ENCODE measurements at places on chromosomes 7 and 10.

- DNase-seq: no peak
Observed at GRCh38 chr10:124894569-124895215, 47.2 kb upstream of the ZRANB1 start.

DNA sequence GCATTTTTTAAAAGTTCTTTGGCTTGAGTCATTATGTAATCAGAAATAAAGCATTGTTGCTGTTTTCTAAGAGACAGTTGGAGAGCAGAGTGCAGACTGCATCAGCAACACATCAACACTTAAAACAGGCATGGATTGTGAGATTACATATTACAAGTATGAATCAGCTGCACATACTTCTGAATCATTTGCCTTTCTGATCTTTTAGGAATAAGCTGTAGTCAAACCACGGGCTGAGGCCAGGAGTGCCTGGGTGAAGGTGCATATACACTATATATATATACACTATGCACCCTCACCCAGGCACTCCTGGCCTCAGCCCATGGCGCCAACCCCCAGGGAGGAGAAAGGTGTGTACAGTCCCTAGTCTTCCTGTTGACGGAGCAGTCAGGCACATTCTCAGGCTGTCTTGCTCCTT is 52.4 kb upstream of the DLX6 start:
- no peak for DNase-seq

DNA sequence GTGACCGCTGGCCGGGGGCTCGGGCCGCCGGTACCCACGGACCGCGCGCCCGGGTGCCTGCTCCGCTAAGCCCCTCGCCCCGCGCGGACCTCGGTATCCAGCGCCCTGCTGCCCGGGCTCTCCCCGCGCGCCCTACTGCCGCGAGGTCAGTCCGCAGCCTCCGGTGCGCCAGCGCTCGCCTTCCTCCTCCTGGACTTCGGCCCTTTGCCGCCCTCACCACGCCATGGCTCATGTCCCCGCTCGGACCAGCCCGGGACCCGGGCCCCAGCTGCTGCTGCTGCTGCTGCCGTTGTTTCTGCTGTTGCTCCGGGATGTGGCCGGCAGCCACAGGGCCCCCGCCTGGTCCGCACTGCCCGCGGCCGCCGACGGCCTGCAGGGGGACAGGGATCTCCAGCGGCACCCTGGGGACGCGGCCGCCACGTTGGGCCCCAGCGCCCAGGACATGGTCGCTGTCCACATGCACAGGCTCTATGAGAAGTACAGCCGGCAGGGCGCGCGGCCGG is 483 bp downstream of the GDF10 start:
- DNase-seq: no peak

- no peak for DNase-seq
Observed at GRCh38 chr10:12944931-12945330, 56.6 kb downstream of the CCDC3 start.

DNA sequence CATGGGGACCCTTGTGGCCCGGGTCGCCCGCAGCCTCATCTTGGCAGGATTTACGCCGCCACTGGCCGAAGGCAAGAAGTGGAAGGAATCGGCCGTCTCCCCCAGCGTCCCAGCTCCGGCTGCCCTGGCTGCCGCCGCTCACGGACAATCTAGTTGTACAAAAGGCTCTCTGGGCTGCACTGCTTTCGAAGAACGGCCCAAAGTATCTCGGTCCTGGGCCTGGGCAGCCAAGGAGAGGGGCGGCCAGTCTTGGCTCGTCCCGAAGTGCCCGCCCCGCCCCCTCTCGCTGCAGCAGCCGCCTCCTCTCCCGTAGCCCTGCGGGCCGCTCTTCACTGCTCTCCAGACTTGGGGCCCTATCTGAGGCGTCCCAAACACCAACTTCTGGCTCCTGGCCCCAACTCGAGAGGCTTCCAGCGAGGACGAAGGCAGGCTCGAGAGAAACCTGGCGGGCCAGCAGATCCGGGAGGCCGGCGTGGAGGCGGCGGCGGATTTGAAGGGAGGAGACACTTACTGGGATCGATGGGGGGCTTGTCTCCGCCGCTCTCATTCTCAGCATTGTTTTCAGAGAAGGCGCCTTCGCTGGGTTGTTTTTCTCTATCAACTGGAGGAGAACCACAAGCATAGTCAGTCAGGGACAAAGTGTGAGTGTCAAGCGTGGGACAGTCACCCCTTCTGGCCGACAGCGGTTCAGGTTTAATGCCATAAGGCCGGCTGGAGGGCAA is 809 bp downstream of the HOXA9 start:
- no peak for DNase-seq

- no peak for DNase-seq
Observed at GRCh38 chr7:41732436-41732785, 29.5 kb upstream of the INHBA start.

DNA sequence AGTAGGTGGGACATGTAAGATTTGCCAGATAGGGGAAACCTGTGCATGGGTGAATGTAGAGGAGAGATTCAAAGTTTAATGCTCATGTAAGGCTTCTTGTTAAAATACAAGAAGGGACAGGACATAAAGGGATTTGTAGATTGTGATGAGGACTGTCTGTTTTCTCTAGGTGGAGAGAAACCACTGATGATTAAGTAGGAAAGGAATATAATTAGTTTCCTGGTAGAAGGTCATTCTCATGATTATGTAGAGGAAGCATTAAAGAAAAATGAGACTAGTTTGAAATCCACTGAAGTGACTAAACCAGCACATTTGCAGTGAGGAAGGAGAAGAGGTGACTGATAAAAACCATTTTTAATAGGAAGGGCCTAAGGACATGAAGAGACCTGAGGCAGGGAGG is 19.6 kb upstream of the MACC1 start:
- DNase-seq: no peak

- no peak for DNase-seq
Observed at GRCh38 chr10:31702005-31702404, 226.6 kb downstream of the ARHGAP12 start.

Measured in stimulated activated CD4-positive, alpha-beta T cell treated with anti-CD3 and anti-CD28 coated beads, Interleukin-12 subunit alpha, Interleukin-12 subunit beta, amount 100 ng/mL, for 24 hours (primary cell).